ENCODE measurements at places on chromosomes 1 and 21.

GRCh38 chr1:15803380-15803779, 4.1 kb downstream of the UQCRHL start:
- DNase-seq, result no peak

DNA sequence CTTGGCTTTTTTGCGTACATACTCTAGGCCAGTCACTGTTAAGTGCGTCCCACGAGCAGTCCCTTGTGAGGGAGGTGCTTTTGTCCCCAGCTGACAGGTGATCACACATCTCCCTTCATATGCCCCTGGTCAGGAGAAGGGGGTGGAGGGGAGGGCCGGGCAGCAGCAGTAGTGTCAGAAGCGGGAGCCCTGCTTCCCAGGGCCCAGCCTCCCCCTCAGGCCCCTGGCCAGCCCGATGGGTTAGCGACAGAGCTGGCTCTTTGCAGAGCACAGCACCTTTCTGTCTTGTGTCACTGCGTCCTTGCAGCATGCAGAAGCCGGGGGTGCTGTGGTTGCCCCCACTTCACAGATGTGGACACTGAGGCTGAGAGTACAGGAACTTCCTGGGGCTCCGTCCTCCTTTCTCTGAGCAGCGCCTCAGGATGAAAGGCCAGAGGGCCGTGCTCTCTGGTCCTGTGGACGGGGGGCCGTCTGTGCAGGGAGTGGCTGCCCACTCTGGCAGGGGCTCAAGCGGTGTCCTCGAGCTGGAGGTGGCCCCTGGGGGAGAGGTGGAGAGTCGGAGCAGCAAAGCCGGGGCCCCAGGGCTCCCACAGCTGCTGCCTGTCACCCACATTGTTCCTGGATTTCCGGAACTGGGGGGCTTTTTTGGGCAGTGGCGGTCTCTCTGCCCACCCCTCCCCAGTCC, 5.9 kb downstream of the TMEM201 start:
- DNase-seq, result no peak

- DNase-seq, result no peak
Measured at GRCh38 chr1:202708456-202709275, 1.6 kb downstream of the SYT2 start.

DNA sequence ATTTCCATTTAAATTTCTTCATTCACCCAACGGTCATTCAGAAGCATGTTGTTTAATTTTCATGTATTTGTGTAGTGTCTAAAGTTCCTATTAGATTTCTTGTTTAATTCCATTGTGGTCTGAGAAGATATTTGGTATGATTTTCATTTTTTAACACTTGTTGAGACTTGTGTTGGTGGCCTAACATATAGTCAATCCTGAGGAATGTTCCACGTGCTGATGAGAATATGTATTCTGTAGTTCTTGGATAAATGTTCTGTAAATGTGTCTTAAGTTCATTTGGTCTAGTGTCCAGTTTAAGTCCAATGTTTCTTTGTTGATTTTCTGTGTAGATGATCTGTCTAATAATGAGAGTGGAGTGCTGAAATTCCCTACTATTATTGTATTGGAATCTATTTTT, 22.7 kb upstream of the LCE5A start:
- DNase-seq, result no peak

- peak; percentile 43 for DNase-seq
Measured at GRCh38 chr1:43349594-43350306, 9.0 kb upstream of the CDC20 start.

DNA sequence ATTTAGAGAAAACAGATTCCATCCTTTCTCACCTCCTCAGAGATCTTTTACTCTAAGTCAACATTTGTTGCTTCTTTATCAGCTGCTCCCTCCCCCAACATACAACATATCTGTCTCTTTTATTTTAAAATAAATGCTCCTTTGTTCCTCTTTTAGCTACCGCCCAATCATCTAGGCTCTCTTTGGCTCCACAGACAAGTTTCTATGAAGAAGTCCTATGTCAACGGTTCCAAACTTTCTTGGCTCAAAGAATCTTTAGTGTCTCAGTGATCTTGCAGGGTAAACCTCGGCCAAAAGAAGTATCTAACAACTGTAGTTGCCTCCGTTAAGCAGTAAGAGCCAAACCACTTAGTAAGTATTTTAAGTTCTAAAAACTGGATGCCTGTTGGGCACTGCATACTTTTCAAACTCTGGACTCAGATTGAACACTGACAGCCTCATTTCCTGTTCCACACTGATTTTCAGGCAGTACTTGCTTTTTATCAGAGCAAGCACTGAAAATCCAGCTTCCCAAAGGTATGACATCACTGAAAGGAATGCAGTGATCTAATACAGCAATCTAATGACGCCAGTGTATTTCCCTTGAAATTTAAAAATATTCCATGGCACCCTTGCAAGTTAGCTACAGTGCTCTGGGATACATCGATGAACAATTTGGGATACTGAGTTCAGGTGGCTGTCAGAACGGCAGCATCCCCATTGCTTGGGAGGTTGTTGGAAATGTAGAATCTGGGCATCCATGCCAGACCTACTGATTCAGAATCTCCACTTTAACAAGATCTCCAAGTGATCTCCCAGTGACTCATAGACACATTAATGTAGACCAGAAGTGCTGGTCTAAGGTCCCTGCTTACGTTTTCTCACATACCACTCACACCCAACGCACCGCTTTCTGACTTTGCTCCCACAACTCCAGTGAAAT, 26.8 kb downstream of the EGLN1 start:
- DNase-seq, result peak; percentile 94

- no peak for DNase-seq
Measured at GRCh38 chr1:170674239-170674638, 10.3 kb downstream of the PRRX1 start.

DNA sequence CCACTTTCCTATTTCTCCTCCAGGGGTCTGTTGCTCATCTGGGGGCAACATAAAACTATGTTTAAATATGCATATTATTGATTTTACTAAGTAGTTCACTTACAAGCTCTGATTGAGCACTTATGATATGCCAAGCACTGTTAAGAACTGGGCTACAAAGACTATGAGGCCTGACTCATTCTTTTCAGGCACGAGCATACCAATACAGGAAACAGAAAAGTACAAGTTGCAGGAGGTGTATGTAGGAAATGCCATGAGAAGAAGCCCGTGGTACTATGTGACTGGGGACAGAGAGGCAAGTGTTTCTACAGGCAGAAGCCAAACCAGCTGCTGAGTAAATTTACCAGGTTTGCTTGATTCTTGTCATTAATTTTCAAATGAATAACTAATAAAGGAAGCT, 120.4 kb upstream of the PTGFR start:
- peak; percentile 47 for DNase-seq

- DNase-seq, result no peak
Measured at GRCh38 chr1:117188170-117188815, 22.4 kb downstream of the VTCN1 start.

DNA sequence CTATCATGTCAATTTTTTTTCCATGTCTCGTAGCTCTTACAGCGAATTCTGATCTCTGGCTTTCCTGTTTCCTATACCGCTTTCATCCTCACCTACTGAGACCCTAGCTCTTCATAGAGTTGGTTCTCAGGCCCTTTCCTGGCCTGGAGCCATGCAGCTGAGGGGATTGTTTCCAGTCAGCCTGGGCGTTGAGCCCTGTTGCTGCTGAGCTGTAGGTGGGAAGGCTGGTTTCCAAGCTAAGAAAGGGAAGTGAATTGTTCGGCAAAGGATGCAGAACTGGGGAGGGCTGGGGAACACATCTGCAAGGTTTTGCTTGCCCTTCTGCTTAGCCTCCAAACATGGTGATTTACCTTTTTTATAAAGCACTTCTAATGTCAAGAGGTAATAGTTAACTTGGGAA, 41.5 kb downstream of the SPATA46 start:
- no peak for DNase-seq

DNA sequence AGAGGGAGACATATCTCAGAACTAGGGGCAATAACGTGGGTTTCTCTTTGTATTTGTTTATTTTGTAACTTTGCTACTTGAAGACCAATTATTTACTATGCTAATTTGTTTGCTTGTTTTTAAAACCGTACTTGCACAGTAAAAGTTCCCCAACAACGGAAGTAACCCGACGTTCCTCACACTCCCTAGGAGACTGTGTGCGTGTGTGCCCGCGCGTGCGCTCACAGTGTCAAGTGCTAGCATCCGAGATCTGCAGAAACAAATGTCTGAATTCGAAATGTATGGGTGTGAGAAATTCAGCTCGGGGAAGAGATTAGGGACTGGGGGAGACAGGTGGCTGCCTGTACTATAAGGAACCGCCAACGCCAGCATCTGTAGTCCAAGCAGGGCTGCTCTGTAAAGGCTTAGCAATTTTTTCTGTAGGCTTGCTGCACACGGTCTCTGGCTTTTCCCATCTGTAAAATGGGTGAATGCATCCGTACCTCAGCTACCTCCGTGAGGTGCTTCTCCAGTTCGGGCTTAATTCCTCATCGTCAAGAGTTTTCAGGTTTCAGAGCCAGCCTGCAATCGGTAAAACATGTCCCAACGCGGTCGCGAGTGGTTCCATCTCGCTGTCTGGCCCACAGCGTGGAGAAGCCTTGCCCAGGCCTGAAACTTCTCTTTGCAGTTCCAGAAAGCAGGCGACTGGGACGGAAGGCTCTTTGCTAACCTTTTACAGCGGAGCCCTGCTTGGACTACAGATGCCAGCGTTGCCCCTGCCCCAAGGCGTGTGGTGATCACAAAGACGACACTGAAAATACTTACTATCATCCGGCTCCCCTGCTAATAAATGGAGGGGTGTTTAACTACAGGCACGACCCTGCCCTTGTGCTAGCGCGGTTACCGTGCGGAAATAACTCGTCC, 1.3 kb upstream of the OLIG2 start:
- no peak for DNase-seq

DNA sequence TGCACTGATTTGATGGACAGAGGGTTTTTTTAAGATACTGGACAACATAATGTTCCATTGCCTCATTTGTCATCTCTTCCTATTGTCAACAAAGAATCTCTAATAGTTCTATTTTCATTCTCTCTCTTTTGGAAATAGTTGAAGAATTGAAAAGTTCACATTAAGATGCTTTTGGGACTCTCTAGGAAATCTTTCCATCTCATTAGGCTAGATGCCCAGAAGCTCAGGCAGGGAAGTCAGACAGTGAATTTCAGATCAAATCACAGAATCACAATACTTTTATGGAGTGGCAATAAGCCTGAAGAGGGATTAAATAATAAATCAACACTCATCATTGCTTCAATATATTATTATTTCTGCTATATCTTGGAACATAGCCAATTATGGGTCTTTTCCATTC, 29.2 kb downstream of the NEGR1 start:
- no peak for DNase-seq

- DNase-seq, result no peak
Measured at GRCh38 chr1:98706173-98706843, 44.8 kb downstream of the SNX7 start.

DNA sequence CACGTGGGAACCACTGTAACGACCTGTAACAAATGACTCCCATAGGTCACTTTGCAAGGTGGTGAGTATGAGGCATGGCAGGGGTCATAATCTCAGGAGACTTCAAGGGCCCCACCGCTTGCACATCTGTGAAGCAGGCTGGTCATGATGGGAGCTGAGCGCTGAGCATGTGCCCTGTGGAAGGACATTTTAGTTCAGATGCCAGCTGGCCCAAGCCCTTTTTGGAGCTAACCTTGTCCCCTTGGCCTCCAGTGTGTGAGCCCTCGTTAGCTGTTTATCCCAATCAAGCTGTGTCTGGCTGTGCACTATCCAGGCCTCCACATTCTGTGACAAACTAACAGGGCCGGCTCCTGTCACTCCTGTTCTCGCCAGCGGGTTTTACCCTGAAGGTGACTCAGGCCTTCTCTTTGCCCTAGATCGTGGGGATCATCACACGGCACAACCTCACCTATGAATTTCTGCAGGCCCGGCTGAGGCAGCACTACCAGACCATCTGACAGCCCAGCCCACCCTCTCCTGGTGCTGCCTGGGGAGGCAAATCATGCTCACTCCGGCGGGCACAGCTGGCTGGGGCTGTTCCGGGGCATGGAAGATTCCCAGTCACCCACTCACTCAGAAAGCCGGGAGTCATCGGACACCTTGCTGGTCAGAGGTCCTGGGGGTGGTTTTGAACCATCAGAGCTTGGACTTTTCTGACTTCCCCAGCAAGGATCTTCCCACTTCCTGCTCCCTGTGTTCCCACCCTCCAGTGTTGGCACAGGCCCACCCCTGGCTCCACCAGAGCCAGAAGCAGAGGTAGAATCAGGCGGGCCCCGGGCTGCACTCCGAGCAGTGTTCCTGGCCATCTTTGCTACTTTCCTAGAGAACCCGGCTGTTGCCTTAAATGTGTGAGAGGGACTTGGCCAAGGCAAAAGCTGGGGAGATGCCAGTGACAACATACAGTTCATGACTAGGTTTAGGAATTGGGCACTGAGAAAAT, 7.6 kb downstream of the NPPA start:
- DNase-seq, result no peak

Data from kidney tubule cell (primary cell).